ENCODE measurements at places on chromosomes 3 and 15.

DNA sequence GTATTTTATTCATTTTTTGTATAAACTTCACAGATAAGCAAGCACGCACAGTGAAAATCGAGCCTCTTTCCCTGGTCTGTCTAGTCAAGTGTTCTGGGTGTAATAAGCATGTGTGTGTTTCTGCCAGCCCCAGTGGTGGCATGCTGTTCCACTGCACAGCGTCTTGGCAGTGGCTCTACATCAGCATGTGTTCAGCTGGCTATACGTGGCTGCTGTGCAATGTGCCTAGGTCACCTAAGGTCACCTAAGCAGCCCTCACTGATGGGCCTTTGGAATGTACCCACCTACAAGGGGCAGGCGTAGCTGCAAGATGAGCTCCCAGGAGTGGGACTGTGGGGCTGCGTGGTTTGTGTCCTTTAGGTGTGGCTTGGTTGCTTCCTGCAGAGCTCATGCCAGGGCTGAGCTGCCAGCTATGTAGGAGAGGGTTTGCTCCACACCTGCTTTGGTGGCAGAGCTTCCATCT is 4.9 kb downstream of the LIMD1 start:
- no peak for DNase-seq

DNA sequence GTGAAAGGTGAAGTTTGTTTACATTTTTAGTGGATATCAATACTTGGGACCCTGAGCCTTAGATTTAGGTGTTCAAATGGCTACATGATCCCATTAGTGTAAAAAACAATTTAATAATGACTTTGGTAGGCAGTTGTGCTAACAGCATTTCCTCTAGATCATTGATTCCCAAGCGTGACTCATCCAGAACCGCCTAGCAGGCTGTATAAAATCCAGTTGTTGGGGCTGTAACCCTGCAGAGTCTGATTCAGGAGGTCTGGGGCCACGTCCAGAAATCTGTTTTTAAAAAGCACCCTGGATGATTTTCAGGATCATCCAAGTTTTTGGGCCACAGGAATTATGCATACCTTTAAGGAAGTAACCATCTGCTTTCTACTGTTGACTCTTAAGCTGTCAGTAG is 156.4 kb downstream of the TP63 start:
- no peak for DNase-seq

- DNase-seq, result no peak
Measured at GRCh38 chr3:72641072-72641471, 207.2 kb downstream of the SHQ1 start.

DNA sequence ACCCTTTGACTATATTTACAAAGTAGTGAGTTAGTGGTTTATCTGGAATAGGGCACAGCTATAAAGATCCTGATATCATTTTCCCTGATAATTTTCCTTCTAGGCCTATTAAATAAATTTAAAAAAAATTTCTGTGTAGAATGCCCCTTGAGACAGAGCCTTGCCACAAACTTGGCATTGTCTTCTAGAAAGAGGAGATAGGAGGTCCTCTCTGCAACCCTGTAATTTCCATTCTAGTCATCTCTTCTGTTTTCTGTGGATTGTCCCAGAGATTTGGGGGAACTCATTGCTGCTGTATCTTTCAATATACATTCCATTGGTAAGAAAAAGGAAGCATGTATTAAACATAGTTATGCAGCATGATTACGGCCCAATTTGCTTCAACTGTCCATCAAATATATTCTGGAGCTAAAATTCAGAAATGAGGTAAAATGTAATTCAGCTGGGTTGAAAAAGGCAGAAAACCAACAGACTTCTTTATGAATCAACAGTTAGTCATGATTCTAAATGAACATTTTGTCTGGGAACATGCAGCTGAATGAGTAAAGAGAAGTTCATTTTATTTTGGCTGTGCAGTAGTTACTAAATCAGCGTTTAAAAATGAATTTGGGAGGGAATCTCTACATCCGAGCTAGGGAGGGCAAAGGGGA is 401.1 kb downstream of the NAALADL2 start:
- DNase-seq, result peak; percentile 47

DNA sequence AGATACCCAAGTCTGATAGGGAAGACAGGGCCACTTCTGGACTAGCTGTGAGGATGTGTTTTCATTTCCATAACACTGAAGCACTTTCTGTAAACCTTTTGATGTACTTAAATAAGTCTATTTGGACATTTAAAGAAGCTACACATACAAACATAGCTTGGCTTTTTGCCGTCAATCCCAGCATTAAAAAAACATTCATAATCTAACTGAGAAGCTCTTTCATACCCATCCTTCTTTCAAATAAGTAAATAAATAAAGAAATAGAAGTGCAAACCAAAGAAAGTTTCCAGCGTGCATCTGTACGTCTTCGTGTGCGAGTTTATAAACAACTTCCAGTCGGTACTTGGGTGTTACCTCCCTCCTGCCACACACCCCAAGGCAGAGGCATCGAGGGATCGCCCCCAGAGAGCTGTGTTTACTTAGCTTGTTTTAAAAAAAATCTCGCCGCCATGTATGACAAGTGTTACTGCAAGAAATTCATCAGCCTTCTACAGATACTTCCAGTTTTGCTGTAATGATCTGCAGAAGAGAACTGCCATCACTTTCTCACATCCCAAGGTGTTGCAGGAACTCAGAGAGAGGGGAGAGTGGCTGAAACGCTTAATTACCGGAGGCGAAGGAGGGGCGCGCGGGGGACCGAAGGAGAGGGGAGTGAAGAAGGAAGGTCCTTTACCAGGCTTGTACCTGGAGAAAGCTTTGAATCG is 9.0 kb upstream of the MEIS2 start:
- DNase-seq, result no peak

- DNase-seq, result no peak
Measured at GRCh38 chr3:95254061-95254460, 1191.2 kb downstream of the NSUN3 start.

- DNase-seq, result no peak
Measured at GRCh38 chr3:14563946-14564539, 23.9 kb upstream of the GRIP2 start.

DNA sequence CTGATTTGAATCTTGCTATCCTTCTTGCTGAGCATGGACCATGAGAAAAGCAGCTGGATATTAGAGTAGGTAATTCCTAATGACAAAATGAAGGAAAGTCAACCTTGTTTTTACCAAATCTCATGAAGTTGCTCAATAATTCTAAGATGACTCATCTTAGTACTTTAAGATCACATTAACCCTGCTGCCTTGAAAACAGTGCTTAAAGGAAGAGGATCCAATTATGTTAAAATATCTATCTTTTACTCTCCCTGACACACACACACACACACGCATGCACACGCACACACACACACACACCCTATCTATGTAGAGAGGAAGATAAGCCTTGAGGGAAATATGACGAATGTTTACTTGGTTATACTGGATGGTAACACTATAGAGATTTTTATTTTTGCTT is 16.0 kb upstream of the MYO1E start:
- peak; percentile 29 for DNase-seq

DNA sequence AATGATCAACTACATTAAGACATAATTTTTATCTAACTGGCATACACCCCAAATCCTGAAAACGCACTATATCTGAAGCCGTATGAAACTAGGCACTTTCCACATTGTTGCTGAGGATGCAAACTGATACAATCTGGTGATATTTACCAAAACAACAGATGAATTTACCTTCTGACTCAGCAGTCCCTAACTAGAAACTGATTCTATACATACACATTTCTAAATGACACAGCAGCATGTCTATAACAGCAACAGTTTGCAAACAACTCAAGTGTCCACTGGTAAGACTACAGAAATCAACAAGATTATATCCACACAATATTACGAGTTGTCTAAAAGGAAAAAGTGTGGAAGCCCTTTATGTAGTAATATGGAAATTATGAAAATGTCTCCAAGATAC is 22.9 kb downstream of the SECISBP2L start:
- no peak for DNase-seq

DNA sequence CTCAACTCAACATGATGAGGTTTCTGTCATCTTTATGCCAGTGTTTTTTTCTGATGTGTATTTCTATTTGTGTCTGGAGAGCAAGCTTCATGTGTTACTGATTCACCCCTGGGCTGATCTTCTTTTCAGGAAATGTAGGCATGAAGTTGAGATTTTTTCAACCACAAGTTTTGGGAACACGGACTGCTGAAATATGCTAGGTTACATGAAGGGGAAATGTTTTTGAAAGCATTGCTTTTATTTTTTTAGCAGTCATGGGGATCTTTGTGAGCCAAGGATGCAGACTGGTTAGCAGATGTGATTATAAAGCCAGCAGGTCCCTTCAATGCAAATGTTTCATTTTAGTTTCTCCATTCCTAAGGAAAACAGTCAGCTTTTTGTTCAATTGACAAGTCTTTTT is 219.3 kb upstream of the COL8A1 start:
- DNase-seq, result no peak

- no peak for DNase-seq
Measured at GRCh38 chr15:82995938-82996337, 9.9 kb downstream of the RAMAC start.

DNA sequence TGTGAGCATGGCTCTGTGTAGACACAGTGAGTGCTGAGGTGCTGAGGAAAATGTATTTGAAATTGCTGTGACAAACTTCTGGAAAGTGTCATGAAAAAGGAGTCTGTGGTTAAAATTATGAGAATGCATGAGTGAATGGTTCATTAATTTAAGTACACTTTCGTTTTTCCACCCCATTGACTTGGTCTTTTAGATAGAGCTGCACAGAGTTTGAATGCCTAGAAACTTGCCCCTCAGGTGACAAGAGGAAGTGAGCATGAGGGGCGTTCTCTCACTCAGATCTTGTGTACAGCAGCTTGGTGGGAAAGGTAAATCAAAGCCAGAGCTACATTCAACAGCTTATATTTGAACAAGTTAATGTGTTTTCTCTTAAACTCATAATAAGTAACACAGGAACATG is 296.8 kb downstream of the WDR72 start:
- peak; percentile 22 for DNase-seq

GRCh38 chr15:75051711-75052110 is 28.3 kb downstream of the PPCDC start:
- DNase-seq, result no peak

DNA sequence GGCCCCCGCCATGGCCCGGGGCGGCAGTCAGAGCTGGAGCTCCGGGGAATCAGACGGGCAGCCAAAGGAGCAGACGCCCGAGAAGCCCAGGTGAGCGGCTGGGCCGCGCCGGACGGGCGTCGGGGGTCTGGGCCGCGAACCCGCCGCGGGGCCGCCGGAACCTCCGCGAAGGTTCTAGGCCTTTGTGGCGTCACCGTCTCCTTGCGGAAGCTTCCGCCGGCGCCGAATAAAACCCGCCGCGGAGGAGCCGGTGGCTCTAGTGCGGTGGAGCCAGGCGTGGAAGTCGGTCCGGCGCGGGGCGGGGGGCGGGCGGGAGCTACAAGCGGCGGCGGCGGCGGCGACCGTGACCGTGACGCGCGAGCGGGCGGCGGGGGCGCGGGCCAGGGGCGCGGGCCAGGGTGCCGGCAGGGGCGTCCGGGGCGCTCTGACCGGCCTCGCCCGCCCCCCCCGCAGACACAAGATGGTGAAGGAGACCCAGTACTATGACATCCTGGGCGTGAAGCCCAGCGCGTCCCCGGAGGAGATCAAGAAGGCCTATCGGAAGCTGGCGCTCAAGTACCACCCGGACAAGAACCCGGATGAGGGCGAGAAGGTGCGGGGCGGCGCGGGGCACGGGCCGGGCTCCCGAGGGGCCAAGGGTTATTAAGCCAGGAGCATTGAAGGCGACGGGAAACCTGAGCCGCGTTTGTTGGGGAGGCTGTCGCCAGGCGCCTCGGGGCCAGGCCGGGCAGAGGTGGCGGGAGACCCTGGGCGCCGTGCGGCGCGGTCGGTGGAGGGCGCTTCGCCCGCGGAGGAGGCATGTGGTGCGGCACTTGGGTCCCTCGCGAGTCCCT is at the start of gene DNAJA4:
Gene DNAJA4 (plus strand): TSS at position 259 of the 833 bp plus-strand sequence. CDS start 202 bp downstream, at position 461.
- no peak for DNase-seq

DNA sequence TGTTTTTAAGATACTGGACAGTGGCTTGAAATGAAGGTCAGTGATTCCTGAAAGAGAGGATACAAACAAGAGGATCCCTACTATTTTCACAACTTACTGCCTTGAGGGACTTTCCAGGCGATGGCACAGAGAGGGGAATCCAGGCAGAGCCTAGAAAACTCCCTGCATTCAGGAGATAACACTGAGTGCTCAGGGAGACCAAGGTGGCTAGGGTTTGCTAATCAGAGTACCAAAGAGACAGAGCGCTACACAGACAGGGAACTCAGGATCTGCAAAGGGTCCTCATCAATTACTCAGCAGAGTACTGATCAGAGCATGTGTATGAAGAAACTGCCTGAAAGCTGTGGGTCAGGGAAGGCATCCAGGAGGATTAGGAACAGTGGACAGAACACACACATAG is 11.7 kb upstream of the MRPS22 start:
- no peak for DNase-seq

GRCh38 chr15:93044301-93045190 is 44.5 kb downstream of the RGMA start:
- no peak for DNase-seq

DNA sequence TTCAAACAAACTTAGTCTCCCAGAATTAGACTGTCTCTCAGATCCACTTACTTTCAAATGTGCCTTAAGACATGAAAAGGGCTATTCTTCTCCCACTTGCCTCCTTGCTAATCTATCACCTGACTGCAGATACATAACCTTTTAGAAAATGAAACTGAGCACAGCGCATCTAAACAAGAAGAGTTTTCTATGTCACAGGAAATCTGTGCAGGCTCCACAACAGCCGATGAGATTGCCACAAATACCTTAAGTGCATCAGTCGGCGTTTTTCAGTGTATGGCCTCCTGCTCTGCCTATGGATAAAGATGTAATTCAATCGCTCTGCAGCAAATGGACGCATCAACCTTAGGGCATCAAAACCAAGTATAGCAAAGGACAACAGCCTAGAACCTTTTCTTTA is 544.2 kb downstream of the FOXP1 start:
- DNase-seq, result no peak

GRCh38 chr3:17542591-17542990 is 199.8 kb downstream of the TBC1D5 start:
- no peak for DNase-seq

DNA sequence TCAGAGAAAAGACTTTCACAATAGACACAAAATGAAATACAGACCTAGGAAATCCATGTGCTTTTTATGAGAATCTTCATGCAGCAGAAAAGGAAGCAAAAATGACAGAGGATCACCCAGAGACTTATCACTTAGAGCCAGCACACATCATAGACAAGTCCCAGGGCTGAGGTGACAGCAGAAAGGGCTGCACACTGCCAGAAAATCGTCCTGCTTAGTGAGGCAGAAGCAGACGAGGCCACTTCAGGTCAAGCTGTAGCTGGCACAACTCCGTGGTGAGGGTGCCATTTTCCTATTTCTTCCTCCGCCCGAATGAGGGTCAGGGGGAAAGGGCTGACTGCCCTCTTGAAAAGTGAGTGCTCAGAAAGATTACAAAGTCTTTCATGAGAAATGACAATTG is 95.9 kb upstream of the TNIK start:
- no peak for DNase-seq

- DNase-seq, result no peak
Measured at GRCh38 chr15:27617013-27617412, 482.1 kb downstream of the OCA2 start.
